ENCODE measurements at places on chromosomes 1 and 21.

- DNase-seq = no peak
These were observed 28.8 kb downstream of the EDN2 start for GRCh38 chr1:41455479-41456332.

- DNase-seq = no peak
These were observed 267.9 kb downstream of the PTPRU start for GRCh38 chr1:29504196-29504595.

GRCh38 chr1:154621875-154622274 is 13.9 kb upstream of the ADAR start:
- no peak for DNase-seq

DNA sequence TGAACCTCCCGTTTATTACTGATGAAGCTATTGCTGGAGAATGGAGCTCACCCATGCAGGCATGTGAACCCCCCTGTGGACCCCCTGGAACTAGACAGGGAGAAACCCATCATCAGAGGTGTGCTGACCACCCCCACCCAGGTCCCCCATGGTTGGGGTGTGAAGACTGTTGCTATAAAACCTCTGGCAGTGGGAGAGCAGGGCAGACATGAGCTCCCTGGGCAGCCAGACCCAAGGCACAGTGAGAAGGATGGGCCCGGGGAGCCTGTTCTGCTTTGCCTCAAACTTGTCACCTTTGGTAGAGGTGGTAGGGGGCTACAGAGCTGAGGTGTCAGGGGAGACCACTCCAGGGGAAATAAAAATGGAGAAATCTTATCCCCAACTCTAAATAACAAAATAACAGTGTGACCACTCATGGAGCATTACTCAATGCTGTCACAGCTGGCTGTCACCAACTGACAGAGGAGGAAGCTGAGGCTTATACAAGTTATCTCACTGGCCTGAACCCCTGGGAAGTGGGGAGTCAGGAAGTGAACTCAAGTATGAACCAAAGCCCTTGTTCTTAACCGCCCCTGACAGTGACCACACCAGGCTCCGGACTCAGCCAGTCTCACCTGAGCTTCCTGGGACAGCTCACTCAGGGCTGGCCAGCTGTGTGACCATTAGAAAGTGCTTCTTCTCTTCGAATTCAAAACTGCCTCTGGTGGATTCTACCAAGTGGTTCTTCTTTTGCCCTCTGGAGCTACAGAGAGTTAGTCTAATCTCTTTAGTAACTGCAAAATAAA is 698.8 kb downstream of the MATN1 start:
- no peak for DNase-seq

GRCh38 chr1:170727963-170728362 is 64.0 kb downstream of the PRRX1 start:
- no peak for DNase-seq

DNA sequence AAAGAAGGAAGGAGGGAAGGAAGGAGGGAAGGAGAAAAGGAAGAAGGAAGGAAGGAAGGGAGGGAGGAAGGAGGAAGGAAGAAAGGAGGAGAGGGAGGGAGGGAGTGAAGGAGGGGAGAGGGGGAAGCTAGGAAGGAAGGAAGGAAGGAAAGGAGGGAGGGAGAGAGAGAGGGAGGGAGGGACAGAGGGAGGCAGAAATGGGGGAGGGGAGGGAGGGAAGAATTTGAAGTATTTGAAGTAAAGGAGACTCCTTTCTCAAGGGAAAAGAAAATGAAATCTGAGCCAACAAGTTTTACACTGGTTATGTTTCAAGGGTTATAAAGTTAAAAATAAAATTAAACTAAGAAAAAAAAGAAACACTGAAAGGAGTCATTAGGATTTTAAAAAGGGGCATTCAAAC is 431.4 kb downstream of the BRINP3 start:
- no peak for DNase-seq

GRCh38 chr1:87044840-87045239 is 130.4 kb downstream of the HS2ST1 start:
- DNase-seq = no peak

All from GM18507 (cell line).